Activated naive CD4-positive, alpha-beta T cell treated with anti-CD3 and anti-CD28 coated beads for 36 hours (primary cell): ENCODE measurements at places on chromosomes 1 and 21. TPM values are rescaled to one million over a fixed set of nuclear protein-coding genes. Genes with fewer than 3 reads are reported as not detected.

GON4L gene
- 36.6 TPM for total RNA-seq

DNA sequence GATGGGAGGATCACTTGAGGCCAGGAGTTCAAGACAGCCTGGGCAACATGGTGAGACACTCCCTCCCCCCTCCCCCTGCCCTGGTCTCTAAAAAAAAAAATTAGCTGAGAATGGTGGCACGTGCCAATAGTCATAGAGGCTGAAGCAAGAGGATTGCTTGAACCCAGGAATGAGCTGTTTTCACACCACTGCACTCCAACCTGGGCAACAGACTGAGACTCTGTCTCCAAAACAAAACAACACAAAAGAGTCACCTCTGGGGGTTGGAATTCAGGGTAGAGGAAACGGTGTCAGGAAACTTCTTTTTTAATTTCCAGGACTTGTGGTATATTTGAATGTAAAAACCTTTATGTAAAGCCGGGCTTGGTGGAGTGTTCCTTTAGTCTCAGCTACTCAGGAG lies 43.2 kb downstream of the RHOU start:
- no peaks in the 10 kb centered on the region for H3K4me1 ChIP-seq
- DNase-seq = no peak
- no peak overlapping the region for H3K4me3 ChIP-seq
- H3K27me3 ChIP-seq = no peaks in the 10 kb centered on the region
- no peaks in the 10 kb centered on the region for H3K36me3 ChIP-seq

GRCh38 chr1:24075946-24076345 lies 36.0 kb downstream of the MYOM3 start:
- H3K27ac ChIP-seq = no peak overlapping the region
- no peak for DNase-seq
- no peaks in the 10 kb centered on the region for H3K27me3 ChIP-seq
- H3K4me1 ChIP-seq = no peaks in the 10 kb centered on the region
- H3K36me3 ChIP-seq = no peaks in the 10 kb centered on the region

DNA sequence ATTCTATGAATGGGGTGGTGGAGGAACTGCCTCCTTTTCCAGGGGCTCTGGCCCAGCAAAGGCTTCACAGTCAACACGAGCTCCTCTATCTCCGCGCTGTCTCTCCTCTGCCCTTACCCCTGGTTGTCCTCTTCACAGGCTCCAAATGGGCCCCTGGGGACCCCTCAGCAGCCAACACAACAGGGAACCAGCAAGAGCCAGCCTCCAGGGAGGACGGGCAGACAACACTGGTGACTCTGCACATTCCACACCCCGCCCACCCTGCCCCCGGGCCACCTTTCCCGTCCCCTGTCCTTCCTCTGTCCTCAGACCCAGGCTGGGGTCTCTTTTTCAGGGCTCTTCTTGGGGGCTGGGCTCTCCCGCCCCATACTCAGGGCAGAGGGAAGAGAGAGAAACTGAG lies 17.5 kb upstream of the ETV3 start:
- peaks cover 16% of the 10 kb centered on the region for H3K4me1 ChIP-seq
- no peak for DNase-seq
- no peaks in the 10 kb centered on the region for H3K36me3 ChIP-seq
- no peak overlapping the region for H3K4me3 ChIP-seq
